ENCODE measurements at places on chromosomes 16 and 17. TPM values are rescaled to one million over a fixed set of nuclear protein-coding genes. Genes with fewer than 3 reads are reported as not detected.

- H3K27ac ChIP-seq: no peak overlapping the region
- peaks cover 18% of the 10 kb centered on the region for H3K36me3 ChIP-seq
- H3K4me3 ChIP-seq: no peak overlapping the region
- H3K27me3 ChIP-seq: no peaks in the 10 kb centered on the region
- H3K4me1 ChIP-seq: no peaks in the 10 kb centered on the region
These were observed 106.2 kb downstream of the BRIP1 start for GRCh38 chr17:61757168-61757567.

- H3K36me3 ChIP-seq: no peaks in the 10 kb centered on the region
- H3K4me3 ChIP-seq: no peak overlapping the region
- H3K27ac ChIP-seq: peak overlapping the region; percentile 86
- DNase-seq: no peak
These were observed 76.1 kb upstream of the SDK2 start for GRCh38 chr17:73720187-73720834.

The HOXB9 gene
- total RNA-seq: not detected

The TMEM92 gene
- 4.4 TPM for total RNA-seq

The TRIM16 gene
- 61.6 TPM for total RNA-seq

GRCh38 chr17:63311416-63311937 lies 134.6 kb downstream of the CYB561 start:
- no peak overlapping the region for H3K4me3 ChIP-seq
- H3K36me3 ChIP-seq: no peaks in the 10 kb centered on the region
- no peak for DNase-seq
- H3K4me1 ChIP-seq: no peaks in the 10 kb centered on the region

- no peak for DNase-seq
- no peak overlapping the region for H3K4me3 ChIP-seq
- no peaks in the 10 kb centered on the region for H3K4me1 ChIP-seq
- H3K36me3 ChIP-seq: no peaks in the 10 kb centered on the region
These were observed 10.6 kb upstream of the CPNE2 start for GRCh38 chr16:57081744-57082143.

DNA sequence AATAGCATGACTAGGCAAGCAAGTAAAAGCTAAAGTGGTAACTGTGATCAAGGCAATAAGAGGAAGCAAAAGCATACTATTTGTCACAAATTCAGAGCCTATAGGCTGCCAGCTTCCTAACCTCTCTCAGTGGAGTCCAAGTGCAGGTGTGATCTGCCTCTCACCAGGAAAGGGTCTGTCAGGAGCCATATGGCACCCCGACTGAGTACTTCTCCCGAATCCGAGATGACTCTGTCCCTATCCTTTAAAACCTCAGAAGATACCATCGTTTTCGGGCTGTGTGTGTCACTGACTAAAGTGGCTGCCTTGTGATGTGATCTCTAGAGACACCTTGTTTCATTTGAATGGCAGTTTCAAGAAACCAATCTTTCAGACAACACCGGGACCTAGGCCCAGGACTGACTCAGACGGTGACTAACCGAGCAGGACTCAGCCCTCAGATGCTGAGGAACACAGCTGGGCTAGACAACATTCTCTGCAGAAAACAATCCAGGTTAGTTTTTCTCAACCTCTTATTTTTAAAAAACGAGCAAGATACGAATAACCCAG lies 63.6 kb downstream of the SMG6 start:
- H3K36me3 ChIP-seq: peaks cover 7% of the 10 kb centered on the region
- no peak overlapping the region for H3K4me3 ChIP-seq
- no peak for DNase-seq
- H3K27me3 ChIP-seq: no peaks in the 10 kb centered on the region

The INCA1 gene
- total RNA-seq: 0.28 TPM

GRCh38 chr16:51439271-51439670 lies 288.2 kb upstream of the SALL1 start:
- H3K27me3 ChIP-seq: no peaks in the 10 kb centered on the region
- no peak overlapping the region for H3K4me3 ChIP-seq
- no peak overlapping the region for H3K27ac ChIP-seq

DNA sequence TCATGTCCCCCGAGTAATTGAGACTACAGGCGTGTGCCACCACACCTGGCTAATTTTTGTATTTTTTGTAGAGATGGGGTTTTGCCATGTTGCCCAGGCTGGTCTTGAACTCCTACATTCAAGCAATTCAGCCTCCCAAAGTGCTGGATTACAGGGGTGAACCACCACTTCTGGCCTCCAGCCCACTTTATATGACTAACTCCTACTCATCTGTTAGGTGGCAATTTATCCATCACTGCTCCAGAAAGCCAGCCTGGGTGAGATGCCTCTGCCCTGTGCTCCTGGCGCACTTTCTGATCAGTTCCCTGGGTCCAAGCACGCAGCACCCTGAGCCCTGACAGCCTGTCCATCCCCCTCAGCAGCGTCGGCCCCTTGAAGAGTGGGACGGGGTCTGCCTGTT lies 29.4 kb downstream of the ADAM11 start:
- H3K36me3 ChIP-seq: no peaks in the 10 kb centered on the region
- H3K4me3 ChIP-seq: no peak overlapping the region
- DNase-seq: no peak
- H3K27me3 ChIP-seq: no peaks in the 10 kb centered on the region
- no peaks in the 10 kb centered on the region for H3K4me1 ChIP-seq

DNA sequence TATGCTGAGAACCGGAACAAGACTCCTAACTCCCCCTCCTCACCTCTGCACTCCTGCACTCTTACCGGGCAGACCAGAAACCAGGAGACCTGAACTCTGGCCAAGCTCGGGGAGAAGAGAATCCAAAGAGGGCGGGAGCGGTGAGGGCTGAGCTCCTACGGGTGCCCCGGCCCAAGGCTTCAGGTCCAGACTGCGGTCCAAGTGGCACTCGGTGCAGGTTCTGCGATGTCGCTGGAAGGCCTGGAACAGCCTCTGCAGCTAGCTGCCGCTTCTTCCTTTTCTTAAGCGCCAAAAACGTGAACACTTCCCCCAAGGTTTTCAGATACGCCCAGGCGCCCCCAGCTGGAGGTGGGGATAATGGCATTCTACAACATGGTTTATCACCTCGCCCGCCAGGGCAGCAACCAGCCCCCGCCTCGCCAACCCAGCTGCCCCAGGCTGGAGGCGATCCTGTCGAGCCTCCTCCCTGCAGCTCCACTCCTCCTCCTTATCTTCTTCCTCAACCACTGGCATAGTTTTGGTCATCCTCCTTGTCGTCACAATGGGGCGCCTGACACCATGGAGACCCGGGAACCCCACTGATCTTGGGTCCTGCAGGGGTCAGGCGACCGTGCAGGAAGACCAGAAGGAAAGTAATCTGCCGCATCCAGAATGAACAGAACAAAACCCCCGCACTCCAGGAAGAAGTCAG lies 1735.9 kb downstream of the TP53TG3F start:
- H3K4me1 ChIP-seq: no peaks in the 10 kb centered on the region
- no peak overlapping the region for H3K27ac ChIP-seq
- no peak for DNase-seq
- no peaks in the 10 kb centered on the region for H3K36me3 ChIP-seq
- H3K4me3 ChIP-seq: no peak overlapping the region

DNA sequence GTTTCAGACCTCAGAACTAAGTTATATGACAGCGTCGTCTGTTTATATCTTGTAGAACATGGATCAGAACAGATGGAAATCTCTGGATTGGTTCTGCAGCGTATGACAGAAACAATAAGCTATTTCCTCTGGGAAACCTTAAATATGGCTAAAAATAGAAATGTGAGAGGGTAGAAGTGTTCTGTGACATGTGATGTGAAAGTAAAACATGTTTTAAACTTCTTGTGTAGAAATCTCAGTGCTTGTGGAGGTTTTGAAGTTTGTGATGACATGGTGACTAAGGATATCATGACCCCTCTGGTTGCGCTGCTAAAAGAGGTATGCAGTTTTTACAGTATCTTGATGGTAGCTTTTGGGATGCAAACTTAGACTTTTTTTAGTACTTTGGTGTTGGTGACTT lies 2.8 kb downstream of the HEATR3 start:
- no peak overlapping the region for H3K27ac ChIP-seq
- DNase-seq: no peak
- H3K27me3 ChIP-seq: no peaks in the 10 kb centered on the region
- no peak overlapping the region for H3K4me3 ChIP-seq
- H3K4me1 ChIP-seq: peaks cover 16% of the 10 kb centered on the region

GRCh38 chr16:65579050-65579449 lies 457.2 kb upstream of the CDH11 start:
- H3K27ac ChIP-seq: no peak overlapping the region
- no peak for DNase-seq
- no peaks in the 10 kb centered on the region for H3K27me3 ChIP-seq
- no peaks in the 10 kb centered on the region for H3K36me3 ChIP-seq

The HCRT gene
- not detected for total RNA-seq

GRCh38 chr17:8956465-8956902 lies 9.0 kb downstream of the PIK3R5 start:
- H3K27me3 ChIP-seq: no peaks in the 10 kb centered on the region
- H3K4me1 ChIP-seq: peaks cover 6% of the 10 kb centered on the region
- no peak overlapping the region for H3K4me3 ChIP-seq
- DNase-seq: no peak
- no peak overlapping the region for H3K27ac ChIP-seq

DNA sequence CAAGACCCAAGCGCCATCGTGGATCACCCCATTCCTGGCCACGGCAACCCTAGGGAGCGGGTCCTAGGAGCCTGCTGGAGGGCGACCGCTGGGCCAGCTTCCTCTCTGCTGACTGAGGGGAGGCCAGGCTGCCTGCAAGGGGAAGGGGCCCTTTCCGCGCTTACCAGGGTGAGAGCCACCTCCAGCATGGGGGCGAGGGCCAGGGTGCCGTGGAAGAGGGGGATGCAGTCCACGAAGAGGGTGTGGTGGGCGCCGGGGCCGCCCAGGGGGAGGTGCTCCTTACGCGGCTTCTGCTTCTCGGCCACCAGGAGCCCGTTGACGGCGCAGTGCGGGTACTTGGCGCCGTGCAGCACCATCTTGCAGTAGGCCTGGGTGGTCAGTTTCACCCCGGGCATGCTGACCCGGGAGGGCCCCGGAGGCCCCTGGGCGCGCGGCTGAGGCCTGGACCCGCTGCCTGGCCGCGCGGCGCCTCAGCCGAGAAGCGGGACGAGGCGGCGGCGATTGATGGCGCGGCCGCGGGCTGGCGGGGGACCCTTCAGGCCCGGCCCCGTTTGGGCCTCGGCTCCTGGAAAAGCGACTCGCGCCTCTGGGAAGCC lies 345 bp downstream of the EMC8 start:
- no peaks in the 10 kb centered on the region for H3K27me3 ChIP-seq
- peaks cover 4% of the 10 kb centered on the region for H3K36me3 ChIP-seq
- H3K4me1 ChIP-seq: no peaks in the 10 kb centered on the region
- no peak for DNase-seq

GRCh38 chr17:58811290-58811689 lies 55.6 kb downstream of the PPM1E start:
- no peaks in the 10 kb centered on the region for H3K4me1 ChIP-seq
- no peak overlapping the region for H3K4me3 ChIP-seq
- H3K27me3 ChIP-seq: no peaks in the 10 kb centered on the region

DNA sequence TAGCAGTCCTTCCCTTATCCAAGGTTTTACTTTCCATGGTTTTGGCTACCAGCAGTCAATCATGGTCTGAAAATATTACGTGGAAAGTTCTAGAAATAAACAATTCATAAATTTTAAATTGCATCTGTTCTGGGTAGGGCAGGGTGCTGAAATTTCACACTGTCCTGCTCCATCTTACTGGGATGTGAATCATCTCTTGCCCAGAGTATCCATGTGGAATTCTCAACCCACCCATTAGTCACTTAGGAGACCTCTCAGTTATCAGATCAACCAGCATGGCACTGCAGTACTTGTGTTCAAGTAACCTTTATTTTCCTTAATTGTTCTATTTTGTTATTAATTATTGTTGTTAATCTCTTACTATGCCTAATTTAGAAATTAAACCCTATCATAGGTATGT lies 202.8 kb upstream of the CPHXL start:
- H3K4me3 ChIP-seq: no peak overlapping the region
- no peak overlapping the region for H3K27ac ChIP-seq
- DNase-seq: no peak
- no peaks in the 10 kb centered on the region for H3K36me3 ChIP-seq
- peaks cover 4% of the 10 kb centered on the region for H3K4me1 ChIP-seq

The TEX19 gene
- 0.19 TPM for total RNA-seq

The NFATC2IP gene
- total RNA-seq: 33.2 TPM

DNA sequence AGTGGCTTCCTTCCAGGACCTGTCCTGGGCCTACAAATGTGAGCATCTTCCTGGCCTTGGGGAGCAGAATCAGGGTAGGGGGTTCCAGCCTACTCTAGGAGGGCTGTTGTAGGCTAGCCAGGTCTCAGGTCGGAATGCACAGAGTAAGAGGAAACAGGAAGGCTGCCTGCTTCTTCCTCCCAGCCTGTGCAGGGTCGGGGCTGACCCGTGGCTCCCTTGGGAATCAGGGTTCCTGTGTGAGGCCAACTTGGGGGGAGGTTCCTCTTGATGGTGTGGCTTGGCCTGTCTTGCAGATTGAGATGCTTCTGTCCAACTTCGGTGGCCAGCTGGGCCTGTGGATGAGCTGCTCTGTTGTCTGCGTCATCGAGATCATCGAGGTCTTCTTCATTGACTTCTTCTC lies 32.3 kb downstream of the SCNN1G start:
- H3K36me3 ChIP-seq: no peaks in the 10 kb centered on the region
- H3K27ac ChIP-seq: no peak overlapping the region
- DNase-seq: no peak
- no peaks in the 10 kb centered on the region for H3K4me1 ChIP-seq

- peaks cover 8% of the 10 kb centered on the region for H3K4me1 ChIP-seq
- no peaks in the 10 kb centered on the region for H3K27me3 ChIP-seq
- peaks cover 10% of the 10 kb centered on the region for H3K36me3 ChIP-seq
- H3K4me3 ChIP-seq: no peak overlapping the region
- no peak overlapping the region for H3K27ac ChIP-seq
These were observed 59.0 kb downstream of the PHKB start for GRCh38 chr16:47519996-47520679.

The NHLRC4 gene
- 0.28 TPM for total RNA-seq

DNA sequence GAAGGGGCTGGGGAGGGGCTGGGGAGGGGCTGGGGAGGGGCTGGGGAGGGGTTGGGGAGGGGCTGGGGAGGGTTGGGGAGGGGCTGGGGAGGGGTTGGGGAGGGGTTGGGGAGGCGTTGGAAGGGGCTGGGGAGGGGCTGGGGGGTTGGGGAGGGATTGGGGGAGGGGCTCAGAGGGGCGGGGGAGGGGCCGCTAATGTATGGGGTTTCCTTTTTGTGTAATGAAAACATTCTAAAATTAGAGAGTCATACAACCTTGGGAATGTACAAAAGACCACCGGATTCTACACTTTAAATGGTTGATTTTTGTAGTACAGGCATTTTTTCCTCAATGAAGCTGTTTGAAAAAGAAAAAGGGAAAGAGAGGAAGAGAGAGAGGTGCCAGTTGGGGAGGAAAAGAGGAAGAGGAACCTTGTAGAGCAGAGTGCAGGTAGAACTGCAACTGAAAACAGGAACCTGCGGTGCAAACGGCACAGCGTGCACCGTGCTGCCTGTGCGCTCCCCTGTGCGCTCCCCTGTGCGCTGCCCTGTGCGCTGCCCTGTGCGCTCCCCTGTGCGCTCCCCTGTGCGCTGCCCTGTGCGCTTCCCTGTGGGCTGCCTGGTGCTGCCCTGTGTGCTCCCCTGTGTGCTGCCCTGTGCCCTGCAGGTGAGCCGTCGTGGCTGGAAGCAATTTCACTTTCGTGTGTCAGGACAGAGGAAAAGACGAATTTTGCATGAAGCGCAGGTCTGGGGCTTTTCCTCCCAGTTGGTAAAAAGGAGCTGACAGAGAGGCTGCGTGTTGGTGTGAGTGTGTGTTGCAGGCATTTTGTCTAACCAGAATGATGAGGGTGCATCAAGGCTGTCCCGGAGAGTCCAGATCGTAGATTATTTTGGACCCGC lies 40.8 kb downstream of the METRNL start:
- DNase-seq: no peak
- no peaks in the 10 kb centered on the region for H3K36me3 ChIP-seq
- peaks cover 7% of the 10 kb centered on the region for H3K4me1 ChIP-seq
- H3K4me3 ChIP-seq: peak overlapping the region; percentile 34
- H3K27ac ChIP-seq: no peak overlapping the region

GRCh38 chr17:38568845-38569510 lies 36.8 kb downstream of the SRCIN1 start:
- no peak overlapping the region for H3K4me3 ChIP-seq
- no peak for DNase-seq
- H3K27ac ChIP-seq: no peak overlapping the region
- H3K27me3 ChIP-seq: peaks cover 93% of the 10 kb centered on the region

All from neural progenitor cell (in vitro differentiated cells).